Thoracic aorta endothelial cell (primary cell): ENCODE measurements at places on chromosomes 5 and 9. TPM values are rescaled to one million over a fixed set of nuclear protein-coding genes. Genes with fewer than 3 reads are reported as not detected.

Gene GABRA1
- not detected in 2 replicates for total RNA-seq

Gene ANKRD31
- total RNA-seq, result under 0.01 and 0.07 TPM in 2 replicates

Gene IL4
- total RNA-seq, result not detected in 2 replicates

Gene MUSK
- total RNA-seq, result 0.53 TPM in 1 of 2 replicates, not detected in the other

Gene FOXI1
- not detected in 2 replicates for total RNA-seq

Gene OBP2B
- not detected in 2 replicates for total RNA-seq

Gene WDR38
- total RNA-seq, result not detected in 2 replicates

Gene ETF1
- 173 and 181 TPM in 2 replicates for total RNA-seq

Gene ATP6V1G1
- total RNA-seq, result 101 and 110 TPM in 2 replicates

Gene FRRS1L
- total RNA-seq, result under 0.01 TPM in 2 replicates

Gene TRIM7
- total RNA-seq, result 15.1 and 15.4 TPM in 2 replicates
